Hypothalamus (tissue), 51 donors: ENCODE measurements at places on chromosomes 1 and 21.

DNA sequence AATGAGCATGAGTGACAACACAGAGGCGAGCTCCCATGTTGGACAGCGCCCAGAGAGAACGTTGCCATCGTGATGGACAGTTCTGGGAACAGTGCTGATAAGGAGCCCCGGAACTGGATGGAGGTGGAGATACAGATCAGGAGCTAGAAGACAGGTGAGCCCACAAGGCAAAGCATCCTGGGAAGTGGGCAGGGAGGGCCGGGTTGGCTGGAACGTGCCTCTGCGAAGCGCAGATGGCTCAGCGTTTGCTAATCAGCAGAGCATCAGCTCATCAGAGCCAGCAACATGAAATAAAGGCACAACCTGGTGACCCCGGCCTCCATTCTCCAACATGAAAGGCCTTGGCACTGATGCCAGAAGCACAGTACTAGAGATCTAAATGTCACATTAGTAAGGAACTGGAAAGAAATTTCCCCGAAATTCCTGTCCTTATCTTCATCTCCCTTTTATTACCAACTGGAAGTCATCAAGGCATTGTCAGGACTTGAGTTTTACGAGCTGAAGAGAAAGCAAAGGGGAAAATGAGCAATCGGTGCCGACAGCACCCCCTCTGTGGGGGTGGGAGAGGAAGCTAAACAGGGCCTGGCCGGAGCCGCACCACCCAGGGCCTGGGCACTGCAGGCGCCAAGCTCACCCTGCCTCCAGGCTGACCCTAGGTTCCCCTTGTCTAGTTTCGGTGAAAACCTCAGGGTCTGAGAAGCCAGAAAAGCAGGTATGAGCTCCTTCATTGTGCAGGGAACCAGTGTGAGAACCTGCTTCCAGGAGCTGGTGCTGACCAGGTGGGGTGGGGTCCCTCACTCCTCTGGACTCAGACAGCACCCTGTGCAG lies 19.9 kb downstream of the ABCA4 start:
- DNase-seq: no peak

- no peak for DNase-seq
Measured at GRCh38 chr1:4046836-4047461, 146.9 kb upstream of the C1orf174 start.

GRCh38 chr1:205056188-205056611 lies 13.2 kb downstream of the CNTN2 start:
- DNase-seq: no peak

DNA sequence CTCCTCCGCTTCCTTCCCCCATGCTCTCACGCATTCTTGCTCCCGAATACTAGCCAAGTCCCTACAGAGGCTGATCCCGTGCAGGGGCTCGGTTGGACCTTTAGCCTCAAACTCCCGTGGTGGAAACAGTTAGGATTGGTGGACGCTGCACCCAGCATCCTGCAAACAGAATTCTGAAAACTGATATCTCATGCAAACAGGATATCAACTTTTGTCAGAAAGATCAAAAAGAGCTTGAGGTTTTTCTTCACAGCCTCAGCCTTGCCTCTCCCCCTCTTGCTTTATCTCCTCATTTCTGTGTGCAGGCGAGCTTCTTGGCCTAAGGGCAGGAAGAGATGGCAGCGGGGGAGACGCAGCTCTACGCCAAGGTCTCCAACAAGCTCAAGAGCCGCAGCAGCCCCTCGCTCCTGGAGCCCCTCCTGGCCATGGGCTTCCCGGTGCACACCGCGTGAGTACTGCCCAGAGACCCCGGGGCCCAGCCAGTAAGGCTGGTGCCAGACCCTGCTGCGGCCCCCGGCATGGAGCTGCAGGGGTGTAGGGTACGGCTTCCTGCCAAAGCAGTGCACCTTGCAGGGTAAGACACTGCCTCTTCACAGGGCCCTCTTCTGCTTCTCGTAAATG lies at the start of gene UBASH3A:
TSS of gene UBASH3A (plus strand) at position 292 of the 621 bp plus-strand sequence. CDS start at position 336, 44 bp downstream.
- DNase-seq: no peak

DNA sequence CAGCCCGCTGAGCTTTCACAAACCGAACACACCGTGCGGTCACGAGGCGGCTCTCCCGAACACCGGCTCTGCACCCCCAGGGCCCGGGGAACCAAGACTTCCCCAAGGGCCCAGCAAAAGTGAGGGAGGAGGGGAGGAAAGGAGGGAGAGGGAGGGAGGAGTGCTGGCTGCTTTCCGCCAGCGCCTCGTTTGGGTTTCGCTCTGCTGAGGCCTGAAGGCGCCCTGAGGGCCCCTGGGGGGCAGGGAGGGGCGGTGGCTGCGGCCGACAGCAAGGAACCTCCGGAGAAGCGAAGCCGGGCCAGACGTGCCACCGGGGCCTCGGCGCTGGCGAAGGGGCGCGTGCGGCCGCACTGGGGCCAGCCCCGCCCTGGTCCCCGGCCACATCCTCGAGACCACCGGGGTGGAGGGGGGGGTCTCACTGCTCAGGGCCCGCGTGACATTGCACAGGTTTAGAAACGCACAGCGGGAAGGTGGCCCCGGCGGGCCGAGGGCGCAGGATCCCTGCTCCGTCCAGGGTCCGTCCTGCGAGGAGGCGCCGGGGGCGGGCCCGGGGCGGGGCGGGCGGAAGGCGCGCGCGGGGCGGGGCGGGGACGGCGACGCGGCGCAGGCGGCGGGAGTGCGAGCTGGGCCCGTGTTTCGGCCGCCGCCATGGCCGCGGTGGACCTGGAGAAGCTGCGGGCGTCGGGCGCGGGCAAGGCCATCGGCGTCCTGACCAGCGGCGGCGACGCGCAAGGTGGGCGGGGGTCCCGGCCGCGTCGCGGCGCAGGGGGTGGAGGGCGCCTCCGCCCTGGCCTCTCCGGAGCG lies at the start of gene PFKL:
TSS of gene PFKL (plus strand) at position 596 of the 804 bp plus-strand sequence. CDS start at position 649, 53 bp downstream.
- DNase-seq: peak; percentile 77

DNA sequence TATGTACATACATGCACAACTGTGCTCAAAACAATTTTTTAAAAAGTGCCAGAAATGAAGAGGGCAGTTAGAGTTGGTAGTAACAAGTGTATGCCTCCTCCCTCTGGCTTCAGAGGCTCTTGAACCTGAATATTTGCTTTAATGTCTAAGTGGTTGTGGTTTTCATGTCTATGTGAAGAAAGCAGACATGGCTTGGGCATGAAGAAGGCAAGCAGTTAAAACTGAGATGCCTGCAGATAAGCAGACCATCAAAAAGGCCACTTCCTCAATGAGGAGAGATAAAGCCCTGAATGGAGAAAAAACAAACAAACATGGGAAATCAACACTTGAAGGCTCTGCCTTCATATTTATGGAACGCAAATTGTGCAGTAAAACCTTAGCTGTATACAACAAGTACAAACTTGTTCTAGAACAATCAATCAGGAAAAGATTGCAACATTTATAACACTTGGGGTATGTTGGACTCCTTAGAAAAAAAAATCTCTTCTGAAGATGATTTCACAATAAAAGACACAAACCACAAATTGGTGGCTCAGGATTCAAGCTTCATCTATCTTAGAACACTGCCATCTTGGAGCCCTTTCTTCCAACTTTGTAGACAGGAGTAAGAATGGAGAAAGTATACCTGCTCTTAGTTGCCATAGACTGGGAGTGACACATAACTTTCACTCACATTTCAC lies 52.7 kb upstream of the PLA2G4A start:
- DNase-seq: no peak

DNA sequence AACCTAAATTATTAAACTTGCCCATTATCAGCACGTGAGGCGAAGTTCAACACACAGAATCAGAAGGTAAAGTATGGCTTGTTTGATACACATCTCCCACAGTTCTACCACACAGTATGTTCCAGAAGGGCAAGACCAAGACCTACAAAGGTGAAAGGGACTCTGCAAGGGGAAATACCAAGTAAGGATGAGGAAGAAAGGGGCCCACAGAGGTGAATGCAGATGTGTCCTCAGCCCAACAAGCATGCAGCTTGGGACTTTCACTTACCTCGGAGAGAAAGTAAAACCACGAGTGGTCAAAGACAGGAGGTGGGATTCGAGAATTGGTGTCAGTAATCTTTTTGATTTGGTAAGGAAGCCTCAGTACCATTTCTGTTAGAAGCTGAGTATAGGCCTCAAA lies 85.8 kb downstream of the UBR4 start:
- no peak for DNase-seq

DNA sequence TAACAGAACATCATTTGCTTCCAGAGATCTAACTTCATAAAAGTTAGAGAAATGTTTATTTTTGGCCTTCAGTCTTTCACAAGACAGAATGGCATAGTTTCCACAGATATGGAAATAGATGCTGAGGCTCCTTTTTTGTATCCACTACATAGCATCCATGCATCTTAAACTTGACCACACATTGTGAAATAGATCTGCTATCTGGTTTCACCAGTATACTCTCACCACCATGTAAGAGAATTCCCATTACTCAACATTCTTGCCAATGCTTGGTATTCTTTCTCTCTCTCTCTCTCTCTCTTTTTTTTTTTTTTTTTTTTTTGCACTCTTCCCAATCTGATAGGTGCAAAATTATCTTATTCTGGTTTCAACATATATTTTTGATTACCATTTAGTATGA lies 52.1 kb upstream of the PRMT6 start:
- no peak for DNase-seq

GRCh38 chr1:153506831-153507413 lies 28.9 kb downstream of the S100A6 start:
- DNase-seq: no peak

- DNase-seq: no peak
Measured at GRCh38 chr1:77556045-77556444, 126.4 kb downstream of the ZZZ3 start.

GRCh38 chr1:175873290-175873935 lies 130.0 kb upstream of the TNR start:
- no peak for DNase-seq

DNA sequence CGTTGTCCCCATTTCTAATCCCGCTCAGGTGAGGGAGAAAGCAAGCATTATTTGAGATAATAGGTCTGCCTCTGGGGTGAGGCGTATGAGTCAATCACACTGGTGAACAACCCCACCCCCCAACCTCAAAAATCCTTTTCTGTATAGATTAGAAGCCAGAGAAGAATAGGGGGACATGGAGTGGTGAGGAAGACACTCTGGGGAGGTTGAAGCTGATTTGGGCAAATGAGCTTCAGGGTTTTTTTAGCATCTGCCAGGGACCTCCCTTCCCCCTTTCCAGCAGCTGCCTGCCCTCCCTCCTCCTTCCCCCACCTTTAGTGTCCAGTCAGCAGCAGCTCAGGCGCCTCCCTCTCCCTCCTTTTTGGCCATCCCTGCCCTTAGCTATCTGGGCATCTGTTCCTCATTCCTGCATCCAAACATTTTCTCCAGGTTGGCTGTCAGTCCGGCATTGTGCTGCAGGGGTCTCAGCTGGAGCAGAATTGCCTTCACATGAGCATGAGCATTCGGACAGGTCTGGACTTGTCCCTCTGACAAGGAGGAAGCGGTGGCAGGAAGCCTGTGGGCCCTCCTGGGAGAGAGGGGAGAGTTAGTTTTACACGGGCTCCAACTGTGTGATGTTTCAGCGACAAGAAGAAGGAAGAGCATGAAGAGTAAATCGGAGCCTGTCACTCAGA lies 30.8 kb upstream of the PTGFRN start:
- DNase-seq: no peak

GRCh38 chr1:246503341-246503740 lies 3.7 kb downstream of the SMYD3 start:
- DNase-seq: no peak

GRCh38 chr21:33975548-33976081 lies 60.0 kb upstream of the ATP5PO start:
- no peak for DNase-seq

- DNase-seq: no peak
Measured at GRCh38 chr1:238469146-238469631, 578.5 kb upstream of the ZP4 start.

- no peak for DNase-seq
Measured at GRCh38 chr1:27011058-27011764, 1.4 kb downstream of the TENT5B start.

GRCh38 chr1:68197891-68198290 lies 34.4 kb downstream of the WLS start:
- no peak for DNase-seq

DNA sequence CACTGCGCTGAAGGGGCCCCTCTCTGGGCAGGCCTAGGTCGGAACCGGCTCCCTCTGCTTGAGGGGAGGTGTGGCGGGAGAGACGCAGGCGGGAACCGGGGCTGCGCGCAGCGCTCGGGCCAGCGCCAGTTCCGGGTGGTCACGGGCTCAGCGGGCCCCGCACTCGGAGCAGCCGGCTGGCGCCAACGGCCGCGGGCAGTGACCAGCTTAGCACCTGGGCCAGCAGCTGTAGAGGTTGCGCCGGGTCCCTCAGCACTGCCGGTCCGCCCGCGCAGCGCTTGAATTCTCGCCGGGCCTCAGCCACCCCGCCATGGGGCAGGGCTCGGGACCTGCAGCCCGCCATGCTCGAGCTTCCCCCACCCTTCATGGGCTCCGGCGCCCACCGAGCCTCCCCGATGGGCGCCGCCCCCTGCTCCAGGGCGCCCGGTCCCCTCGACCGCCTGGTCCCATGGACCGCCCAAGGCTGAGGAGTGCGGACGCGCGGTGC lies 254.6 kb downstream of the COL11A1 start:
- DNase-seq: no peak

DNA sequence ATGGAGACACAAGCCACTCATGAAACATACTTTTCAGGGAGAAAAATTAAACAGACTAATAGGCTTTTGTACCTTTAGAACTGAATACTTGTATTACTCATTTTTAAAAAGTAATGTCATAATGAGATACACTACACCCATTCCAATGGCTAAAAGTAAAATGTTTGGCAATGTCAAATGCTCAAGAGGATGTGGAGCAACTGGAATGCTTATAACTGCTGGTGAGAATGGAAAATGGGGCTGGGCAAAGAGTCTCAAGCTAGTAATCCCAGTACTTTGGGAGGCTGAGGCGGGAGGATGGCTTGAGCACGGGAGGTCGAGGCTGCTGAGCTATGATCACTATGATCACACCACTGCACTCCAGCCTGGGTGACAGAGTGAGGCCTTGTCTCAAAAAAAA lies 86.3 kb downstream of the NKAIN1 start:
- no peak for DNase-seq

DNA sequence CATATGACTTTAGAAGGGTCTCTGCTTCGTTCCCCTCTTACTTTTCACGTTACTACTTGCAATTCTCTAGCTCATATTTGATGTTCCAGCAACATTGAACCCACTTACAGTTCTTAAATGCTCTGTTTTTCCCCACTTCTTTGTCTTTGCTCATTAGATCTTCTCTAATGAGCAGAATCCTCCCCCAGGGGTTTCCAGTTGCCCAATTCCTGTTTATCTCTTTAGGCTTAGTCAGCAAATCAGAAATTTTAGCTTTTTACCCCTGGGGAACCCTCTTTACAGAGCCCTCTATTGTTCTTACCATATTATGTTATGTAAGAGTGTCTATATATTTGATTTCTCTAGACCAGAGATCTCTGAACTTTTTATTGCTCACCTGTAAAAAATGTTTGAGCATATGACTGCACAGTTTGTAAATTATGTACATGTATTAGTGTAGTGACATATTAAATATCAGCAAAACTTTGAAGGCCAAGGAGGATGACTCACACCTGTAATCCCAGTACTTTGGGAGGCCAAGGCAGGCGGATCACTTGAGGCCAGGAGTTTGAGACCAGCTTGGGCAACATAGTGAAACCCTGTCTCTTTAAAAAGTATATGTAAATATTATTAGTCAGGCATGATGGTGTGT lies 71.4 kb downstream of the FNBP1L start:
- no peak for DNase-seq
